Glomerular endothelial cell (primary cell): ENCODE measurements at places on chromosomes 13 and 19. TPM values are rescaled to one million over a fixed set of nuclear protein-coding genes. Genes with fewer than 3 reads are reported as not detected.

DNA sequence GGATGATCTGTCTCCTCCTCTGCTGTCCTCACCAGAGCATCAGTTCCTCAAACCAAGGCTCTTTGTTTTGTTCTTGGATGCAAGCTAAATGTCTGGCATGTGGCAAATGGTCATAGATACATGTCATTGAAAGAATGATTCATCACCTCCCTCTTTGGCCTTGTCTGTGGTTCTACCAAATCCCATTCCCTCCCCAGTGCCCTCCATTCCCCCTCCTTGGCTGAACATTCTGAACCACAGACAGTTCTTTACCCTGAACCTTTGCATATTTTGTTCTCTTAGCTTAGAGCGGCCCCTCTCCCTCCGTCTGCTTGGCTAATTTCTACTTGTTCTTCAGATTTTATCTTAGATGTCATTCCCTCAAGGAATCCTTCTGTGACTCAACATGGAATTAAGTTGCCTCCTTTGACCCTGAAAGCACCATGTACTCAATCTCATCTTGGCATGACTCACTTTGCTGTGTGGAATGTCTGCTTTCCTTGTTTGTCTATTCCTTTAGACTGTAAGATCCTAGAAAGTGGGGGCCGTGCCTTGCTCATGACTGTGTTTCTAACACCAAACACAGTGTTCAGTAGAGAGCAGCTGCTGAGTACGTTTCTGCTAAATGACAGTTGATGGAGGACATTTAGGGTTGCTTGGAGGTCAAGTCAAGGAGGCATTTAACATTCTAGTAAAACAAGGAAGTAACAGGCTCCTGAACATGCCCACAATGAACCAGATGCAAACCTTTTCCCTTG lies 8.1 kb downstream of the ALOX5AP start:
- peak; percentile 81 for DNase-seq

Gene CEACAM3
- total RNA-seq = not detected in 2 replicates

DNA sequence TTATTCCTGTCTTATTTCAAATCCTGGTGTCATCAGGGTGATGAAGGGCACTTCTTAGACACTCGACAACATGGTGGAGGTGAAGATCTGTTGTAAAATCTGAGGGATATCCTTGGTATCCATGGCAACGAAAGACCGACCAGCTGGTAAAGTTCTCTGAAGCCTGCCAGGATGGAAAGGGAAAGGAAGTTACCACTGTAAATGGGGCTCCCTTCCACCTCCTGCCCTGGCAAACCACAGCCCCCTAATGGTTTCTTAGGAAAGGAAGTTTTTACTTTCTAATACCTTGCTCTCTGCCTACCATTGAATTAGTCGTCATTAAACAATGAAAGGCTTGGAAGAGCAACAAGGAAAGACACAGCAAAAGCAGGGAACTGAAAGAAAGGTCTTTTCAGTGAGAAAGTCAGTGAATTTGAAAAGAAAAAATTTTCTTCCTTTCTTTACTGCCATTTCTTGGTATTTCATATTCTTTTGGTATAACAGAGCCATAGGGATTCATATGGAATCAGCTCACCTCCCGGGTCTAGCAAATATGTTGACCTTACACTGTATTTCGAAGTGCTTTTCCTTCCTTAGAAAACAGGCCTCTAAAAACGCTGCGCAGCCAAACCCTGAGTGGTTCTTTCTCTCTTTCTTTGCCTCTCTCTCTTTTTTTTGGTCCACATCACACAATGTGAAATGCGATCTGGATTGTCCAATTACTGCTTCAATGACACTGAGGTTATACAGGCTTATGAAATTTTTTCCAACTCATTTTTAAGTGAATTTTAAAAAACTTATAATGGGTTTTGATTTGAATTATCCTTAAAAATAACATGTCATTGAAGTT lies 111.0 kb downstream of the RGCC start:
- no peak for DNase-seq

DNA sequence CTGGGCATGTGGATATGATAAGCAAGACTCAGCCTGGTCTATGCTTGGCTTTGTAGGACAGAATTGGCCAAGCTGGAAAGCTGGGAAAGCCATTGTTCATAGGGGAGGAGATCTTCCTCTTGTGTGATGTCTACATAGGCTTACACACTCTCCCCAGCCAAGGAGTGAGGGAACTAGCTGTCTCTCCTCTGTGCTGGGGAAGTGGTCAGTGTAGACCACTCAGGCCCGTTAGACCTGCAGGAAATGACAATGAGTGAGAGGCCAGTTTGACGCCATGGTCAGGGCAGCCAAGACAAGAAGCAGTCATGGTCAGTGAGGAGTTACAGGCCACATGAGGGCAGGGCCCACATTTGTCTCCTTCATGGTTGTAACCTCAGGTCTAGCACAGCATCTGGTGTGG lies 159.1 kb upstream of the KL start:
- DNase-seq = no peak

DNA sequence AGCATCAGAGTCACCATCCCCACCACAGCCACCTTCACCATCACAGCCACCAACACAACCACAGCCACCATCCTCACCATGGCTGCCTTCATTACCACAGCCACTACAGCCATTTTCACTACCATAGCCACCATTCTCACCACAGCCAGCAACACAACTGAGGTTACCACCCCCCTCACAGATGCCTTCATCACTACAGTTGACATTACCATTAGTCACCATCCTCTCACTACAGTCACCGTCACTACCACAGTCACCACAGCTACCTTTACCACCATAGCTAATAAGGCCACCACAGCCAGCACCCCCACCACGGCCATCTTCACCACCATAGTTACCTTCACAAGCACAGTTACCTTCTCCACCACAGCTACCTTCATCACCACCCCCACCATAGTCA lies 269.6 kb downstream of the DNAJC15 start:
- no peak for DNase-seq

DNA sequence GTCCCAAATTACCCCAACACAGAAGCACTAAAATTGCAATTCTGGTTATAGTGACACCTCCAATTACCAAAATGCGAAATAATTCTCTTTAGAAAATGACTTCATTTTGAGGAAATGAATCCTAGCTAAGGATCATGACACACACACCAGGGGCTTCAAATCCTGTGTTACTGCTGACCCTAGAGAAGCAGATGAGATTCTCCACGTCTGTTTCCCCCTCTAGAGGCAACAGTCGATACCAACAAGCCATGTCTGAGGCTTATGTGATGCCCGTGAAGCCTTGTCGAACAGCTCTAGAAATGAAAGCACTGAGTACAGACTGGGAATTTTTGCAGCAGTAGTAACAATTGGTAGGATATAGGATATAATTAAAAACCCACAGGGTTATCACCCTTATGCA lies 153.6 kb upstream of the TMTC4 start:
- no peak for DNase-seq

- peak; percentile 88 for DNase-seq
Observed at GRCh38 chr13:40508127-40508526, 158.3 kb downstream of the FOXO1 start.

Gene GSX1
- not detected in 2 replicates for total RNA-seq

- DNase-seq = no peak
Observed at GRCh38 chr13:32134241-32135055, 102.9 kb downstream of the FRY start.

Gene WTIP
- total RNA-seq = 18.3 and 20.6 TPM in 2 replicates
